ENCODE measurements at places on chromosomes 3 and 15. TPM values are rescaled to one million over a fixed set of nuclear protein-coding genes. Genes with fewer than 3 reads are reported as not detected.

- no peaks in the 10 kb centered on the region for H3K27me3 ChIP-seq
- peaks cover 45% of the 10 kb centered on the region for H3K4me1 ChIP-seq
- H3K4me3 ChIP-seq, result peak overlapping the region; percentile 46
- DNase-seq, result no peak
Observed at GRCh38 chr15:96343113-96344059, 12.9 kb downstream of the NR2F2 start.

DNA sequence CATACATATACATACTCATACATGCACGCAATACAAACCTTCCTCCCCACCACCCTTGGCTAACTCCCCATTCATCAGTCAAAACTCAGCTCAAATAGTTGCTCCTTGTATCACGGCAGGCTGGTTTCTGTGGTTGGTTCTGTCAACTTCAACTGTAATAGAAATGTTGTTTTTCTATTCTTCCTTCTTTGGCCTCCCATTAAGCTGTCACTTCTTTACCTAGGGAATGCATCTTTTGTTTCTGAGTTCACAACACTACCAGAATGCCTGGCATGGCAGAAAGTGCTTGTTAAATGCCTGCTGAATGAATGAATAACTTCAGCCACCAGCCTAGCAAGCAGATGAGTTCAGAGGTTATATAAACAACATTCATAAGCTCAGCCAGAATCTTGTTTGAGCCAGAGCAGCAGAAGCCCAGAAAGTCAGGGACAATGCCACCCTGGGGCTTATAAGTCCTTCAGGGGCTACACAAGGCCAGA lies 63.1 kb downstream of the B3GALNT1 start:
- DNase-seq, result no peak
- no peaks in the 10 kb centered on the region for H3K4me1 ChIP-seq
- H3K36me3 ChIP-seq, result no peaks in the 10 kb centered on the region
- no peak overlapping the region for H3K27ac ChIP-seq
- H3K27me3 ChIP-seq, result no peaks in the 10 kb centered on the region

DNA sequence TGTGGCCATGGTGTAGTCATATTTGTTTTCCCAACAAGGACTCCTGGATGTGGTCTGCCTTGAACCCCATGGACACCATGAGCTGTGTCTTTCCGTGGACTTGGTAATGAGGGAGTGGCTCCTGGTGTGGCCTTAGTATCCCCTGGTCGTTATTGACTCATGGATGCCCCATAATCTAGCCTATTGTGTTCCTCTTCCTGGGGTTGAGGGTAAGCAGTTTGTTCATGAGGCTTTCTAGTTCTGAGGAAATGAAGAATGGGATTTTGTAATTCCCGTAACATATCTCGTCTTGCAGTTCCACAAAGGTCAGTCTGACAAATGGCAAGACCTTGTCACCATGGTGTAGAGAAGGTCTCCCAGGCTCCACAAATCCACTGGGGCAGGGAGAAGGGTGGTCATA lies 22.6 kb downstream of the RAB7A start:
- no peaks in the 10 kb centered on the region for H3K27me3 ChIP-seq
- peaks cover 12% of the 10 kb centered on the region for H3K36me3 ChIP-seq
- H3K27ac ChIP-seq, result no peak overlapping the region
- DNase-seq, result no peak
- H3K4me3 ChIP-seq, result no peak overlapping the region
- H3K4me1 ChIP-seq, result peaks cover 5% of the 10 kb centered on the region

The POLQ gene
- total RNA-seq, result 5.0 TPM

GRCh38 chr15:33788906-33789540 lies 179.3 kb upstream of the CHRM5 start:
- peaks cover 16% of the 10 kb centered on the region for H3K27me3 ChIP-seq
- DNase-seq, result peak; percentile 36
- H3K4me1 ChIP-seq, result no peaks in the 10 kb centered on the region
- H3K27ac ChIP-seq, result no peak overlapping the region
- no peaks in the 10 kb centered on the region for H3K36me3 ChIP-seq
- H3K4me3 ChIP-seq, result no peak overlapping the region

The C3orf22 gene
- total RNA-seq, result not detected

DNA sequence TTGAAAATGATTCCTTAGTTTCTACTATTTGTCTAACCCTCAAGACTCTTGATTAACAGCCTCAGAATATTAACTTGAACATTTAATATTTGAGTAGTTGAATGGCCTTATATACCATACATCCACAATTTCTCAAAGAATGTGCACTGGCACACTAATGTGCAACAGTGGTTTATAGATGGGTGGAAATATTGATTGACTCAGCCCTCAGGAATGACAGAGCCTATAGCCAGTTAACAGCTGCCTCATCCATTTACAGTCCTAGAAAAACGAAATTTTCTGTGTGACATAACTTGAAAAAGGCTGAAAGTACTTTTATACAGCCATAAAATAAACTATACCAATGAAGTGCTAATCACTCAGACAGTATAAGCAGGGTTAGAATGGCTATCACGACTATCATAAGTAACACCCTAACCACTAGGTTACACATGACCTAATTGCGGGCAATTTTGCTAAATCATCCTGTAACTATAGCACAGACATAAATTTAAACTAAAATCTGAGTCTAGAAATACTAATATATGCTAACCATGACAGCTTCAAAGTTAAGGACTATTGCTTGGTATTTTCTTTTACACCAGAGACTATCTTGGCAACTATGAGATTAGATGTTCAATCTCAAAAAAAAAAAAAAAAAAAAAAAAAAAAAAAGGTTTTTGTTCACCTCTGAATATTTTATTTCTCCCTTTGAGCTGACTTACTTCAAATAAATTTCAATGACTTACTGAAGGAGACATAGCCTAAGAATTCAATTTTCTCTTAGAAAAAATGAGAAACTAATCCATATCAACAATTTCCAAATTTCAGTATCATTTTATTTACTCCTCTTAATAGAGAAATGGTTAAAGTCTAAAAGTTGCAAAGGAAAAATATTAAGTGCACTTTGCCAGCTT lies 9.3 kb downstream of the SECISBP2L start:
- peak; percentile 72 for DNase-seq
- peaks cover 18% of the 10 kb centered on the region for H3K36me3 ChIP-seq
- no peaks in the 10 kb centered on the region for H3K27me3 ChIP-seq
- no peak overlapping the region for H3K4me3 ChIP-seq
- H3K4me1 ChIP-seq, result peaks cover 6% of the 10 kb centered on the region

DNA sequence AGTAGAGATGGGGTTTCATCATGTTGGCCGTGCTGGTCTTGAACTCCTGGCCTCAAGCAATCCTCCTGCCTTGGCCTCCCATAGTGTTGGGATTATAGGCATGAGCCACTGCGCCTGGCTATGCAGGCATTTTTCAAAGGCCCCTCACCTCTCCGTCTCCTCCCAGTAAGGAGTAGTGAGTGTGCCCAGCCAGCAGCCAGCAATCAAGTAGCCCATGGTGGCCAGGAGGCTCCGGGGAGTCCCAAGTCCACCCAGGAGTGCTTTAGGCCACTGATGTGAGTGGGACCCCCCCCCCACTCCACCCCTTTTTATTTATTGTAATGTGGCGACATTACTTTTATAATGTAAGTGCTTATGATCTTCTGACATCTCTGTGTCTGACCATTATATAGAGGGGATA lies 8.1 kb downstream of the ISG20 start:
- DNase-seq, result no peak
- H3K27me3 ChIP-seq, result no peaks in the 10 kb centered on the region
- H3K27ac ChIP-seq, result no peak overlapping the region

- H3K4me3 ChIP-seq, result no peak overlapping the region
- no peak overlapping the region for H3K27ac ChIP-seq
- no peak for DNase-seq
- no peaks in the 10 kb centered on the region for H3K27me3 ChIP-seq
- H3K36me3 ChIP-seq, result no peaks in the 10 kb centered on the region
Observed at GRCh38 chr3:110791995-110792686, 279.5 kb upstream of the NECTIN3 start.

- H3K27me3 ChIP-seq, result no peaks in the 10 kb centered on the region
- H3K4me1 ChIP-seq, result peaks cover 8% of the 10 kb centered on the region
- peak overlapping the region; percentile 99 for H3K27ac ChIP-seq
- no peak overlapping the region for H3K4me3 ChIP-seq
- peak; percentile 97 for DNase-seq
Observed at GRCh38 chr3:15768421-15769255, 29.1 kb downstream of the ANKRD28 start.

DNA sequence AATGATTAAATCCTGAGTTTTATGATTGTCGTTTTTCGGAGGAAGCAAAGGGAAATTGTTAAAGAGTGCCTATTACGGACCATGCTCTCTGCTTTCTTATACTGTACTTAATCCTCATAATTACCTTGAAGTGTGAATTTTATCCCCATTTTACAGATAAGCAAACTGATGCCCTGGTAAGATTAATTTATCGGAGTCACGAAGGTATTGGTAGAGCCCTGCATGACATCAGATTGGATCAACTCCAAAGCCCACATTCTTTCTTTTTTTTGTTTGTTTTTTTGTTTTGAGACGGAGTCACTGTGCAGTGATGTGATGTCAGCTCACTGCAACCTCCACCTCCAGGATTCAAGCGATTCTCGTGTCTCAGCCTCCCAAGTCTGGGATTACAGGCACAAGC lies 1.6 kb upstream of the GNB4 start:
- no peak for DNase-seq
- no peak overlapping the region for H3K27ac ChIP-seq
- no peak overlapping the region for H3K4me3 ChIP-seq
- H3K4me1 ChIP-seq, result peaks cover 3% of the 10 kb centered on the region

- no peaks in the 10 kb centered on the region for H3K36me3 ChIP-seq
- DNase-seq, result no peak
- H3K4me1 ChIP-seq, result no peaks in the 10 kb centered on the region
- H3K4me3 ChIP-seq, result no peak overlapping the region
Observed at GRCh38 chr3:186519021-186519658, 25.0 kb downstream of the CRYGS start.

The ENTPD3 gene
- not detected for total RNA-seq

- no peak overlapping the region for H3K4me3 ChIP-seq
- H3K4me1 ChIP-seq, result 0 out of 2 replicates have a peak, but pooled peaks cover 2% of the 10 kb centered on the region
- peak; percentile 11 for DNase-seq
Observed at GRCh38 chr15:33152502-33153109, 41.9 kb downstream of the FMN1 start.

DNA sequence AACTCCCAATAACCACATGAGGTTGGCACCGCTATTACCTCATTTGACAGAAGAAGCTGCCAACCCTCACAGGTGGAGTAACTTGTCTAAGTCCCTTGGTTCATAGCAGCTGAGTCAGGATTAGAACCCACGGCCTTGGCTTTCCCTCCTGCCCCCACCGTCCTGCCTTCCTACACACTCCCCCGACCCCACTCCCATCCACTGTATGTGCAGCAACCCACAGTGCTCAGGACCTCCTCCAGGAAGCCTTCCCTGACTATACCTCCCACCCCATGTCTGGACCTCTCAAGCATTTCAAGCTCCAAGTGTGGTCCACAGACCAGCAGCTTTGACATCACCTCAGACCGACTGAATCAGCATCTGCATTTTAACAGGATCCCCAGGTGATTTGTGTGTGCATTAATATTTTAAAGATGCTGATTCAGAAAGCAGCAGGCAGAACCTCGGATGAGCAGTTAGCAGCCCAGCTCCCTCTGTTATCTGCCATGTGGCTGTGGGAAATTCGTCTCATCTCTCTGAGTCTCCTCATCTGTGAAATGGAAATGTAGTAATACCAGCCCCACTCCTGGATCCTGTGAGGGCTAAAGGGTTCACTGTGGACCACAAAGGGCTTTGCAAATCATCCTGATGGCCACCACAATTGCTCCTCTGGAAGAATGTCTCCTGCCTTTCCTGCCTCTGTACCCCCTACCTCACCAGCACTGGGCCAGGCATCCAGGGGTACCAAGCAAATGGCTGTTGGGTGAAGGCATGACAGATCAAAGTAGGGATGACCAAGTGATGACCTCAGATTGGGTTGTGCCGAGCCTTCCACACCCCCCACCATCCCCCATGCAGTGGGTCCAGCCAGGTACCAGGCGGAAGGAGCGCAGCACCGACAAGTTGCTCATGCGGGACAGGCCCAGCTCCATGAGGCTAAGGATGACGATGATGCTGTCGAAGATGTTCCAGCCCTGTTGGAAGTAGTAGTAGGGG lies 62.7 kb downstream of the SCN5A start:
- H3K27ac ChIP-seq, result no peak overlapping the region
- H3K4me1 ChIP-seq, result no peaks in the 10 kb centered on the region
- no peaks in the 10 kb centered on the region for H3K27me3 ChIP-seq
- no peak overlapping the region for H3K4me3 ChIP-seq
- DNase-seq, result no peak

DNA sequence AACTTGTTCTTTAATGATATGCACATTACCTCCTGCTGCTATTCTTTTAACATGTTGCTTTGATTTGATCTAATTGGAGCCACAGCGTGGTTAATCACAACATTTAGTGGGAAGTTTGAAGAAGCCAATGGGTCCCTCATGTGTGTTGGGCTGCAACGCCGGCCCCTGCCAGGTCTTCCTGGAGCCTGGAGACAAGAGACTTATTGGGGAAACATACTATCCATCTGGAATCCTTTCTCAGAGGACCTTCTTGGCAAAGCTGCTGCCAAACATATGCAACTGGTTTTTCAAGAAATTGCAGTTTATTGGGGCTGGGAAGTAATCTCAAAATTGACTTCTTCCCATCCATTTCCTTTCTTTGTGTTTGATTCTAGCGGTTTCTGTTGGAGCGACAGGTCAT lies 396.3 kb upstream of the PROK2 start:
- no peaks in the 10 kb centered on the region for H3K4me1 ChIP-seq
- H3K4me3 ChIP-seq, result no peak overlapping the region
- no peaks in the 10 kb centered on the region for H3K36me3 ChIP-seq
- H3K27ac ChIP-seq, result no peak overlapping the region

DNA sequence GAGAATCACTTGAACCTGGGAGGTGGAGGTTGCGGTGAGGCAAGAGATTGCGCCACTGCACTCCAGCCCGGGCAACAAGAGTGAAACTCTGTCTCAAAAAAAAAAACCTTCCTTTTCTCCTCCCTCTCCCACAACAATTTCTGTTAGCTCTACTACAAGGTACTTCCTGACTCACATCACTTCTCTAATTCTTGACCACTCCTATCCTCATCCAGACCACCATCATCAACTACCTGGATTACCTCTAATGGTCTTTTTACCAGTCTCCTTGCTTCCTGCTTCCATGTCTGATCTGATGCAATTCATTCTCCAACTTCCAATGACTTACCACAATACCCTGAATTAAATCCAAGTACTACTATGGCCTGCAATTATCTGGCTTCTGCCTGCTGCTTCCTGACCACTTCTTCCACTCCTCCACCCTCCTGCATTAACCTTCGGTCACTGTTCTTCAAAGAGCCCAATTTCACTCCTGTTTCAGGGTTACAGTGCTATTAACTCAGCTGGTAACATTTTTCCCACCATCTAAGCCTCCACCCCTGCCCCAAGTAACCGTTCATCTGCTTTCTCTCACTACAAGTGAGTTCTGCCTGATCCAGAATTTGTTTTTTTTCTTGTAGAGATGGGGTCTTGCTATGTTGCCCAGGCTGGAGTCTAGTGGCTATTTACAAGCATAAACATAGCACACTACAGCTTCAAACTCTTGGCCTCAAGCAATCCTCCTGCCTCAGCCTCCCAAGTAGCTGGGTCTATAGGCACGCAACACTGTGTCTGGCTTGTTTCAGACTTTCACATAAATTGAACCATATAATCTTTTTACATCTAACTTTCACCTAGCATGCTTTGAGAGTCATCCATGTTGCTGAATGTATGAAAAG lies 27.8 kb downstream of the DCAF1 start:
- no peaks in the 10 kb centered on the region for H3K27me3 ChIP-seq
- DNase-seq, result no peak
- H3K36me3 ChIP-seq, result peaks cover 23% of the 10 kb centered on the region
- no peaks in the 10 kb centered on the region for H3K4me1 ChIP-seq
- H3K27ac ChIP-seq, result no peak overlapping the region
- H3K4me3 ChIP-seq, result no peak overlapping the region

GRCh38 chr15:67605871-67606270 lies 63.4 kb downstream of the MAP2K5 start:
- H3K4me1 ChIP-seq, result no peaks in the 10 kb centered on the region
- H3K36me3 ChIP-seq, result no peaks in the 10 kb centered on the region
- DNase-seq, result no peak
- no peak overlapping the region for H3K4me3 ChIP-seq
- no peak overlapping the region for H3K27ac ChIP-seq
- no peaks in the 10 kb centered on the region for H3K27me3 ChIP-seq

Data from IMR-90 (cell line).